ENCODE measurements at places on chromosomes 3 and 15.

DNA sequence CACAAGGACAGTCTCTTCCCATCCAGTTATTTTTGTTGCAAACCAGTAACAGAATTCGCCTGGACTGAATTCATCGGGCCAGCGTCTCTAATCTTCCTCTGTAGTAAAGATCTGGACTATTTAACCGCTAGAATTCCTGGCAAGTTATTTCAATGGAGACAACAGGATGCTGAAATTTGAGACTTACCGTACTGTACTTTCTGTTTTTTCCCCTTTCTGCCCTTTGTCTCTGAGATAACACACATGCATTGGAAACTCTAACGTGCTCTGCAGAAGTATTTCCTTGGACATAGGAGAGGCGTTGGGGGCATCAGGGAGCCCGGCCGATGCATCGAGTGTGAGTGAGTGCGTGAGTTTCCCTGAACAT lies 61.5 kb downstream of the ASB7 start:
- no peak for DNase-seq

DNA sequence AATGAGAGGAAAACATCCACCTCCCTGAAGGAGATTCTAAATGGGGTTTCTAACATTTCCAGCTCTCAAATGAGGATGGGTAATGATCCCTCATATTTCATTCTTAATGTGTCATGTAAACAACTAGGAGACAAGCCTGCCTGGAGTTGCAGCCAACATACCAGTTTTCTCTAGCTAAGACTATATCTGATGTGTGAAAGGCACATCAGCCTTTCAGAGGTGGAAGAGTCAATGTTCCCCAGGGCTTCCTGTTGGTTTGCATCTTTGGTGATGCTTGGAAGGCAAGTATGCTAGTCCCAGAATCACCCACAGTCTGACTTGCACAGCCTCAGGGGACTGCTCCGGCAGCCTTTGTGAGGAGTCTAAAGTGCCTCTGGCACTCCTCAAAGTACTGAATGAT lies 921.2 kb downstream of the SQOR start:
- DNase-seq = no peak

- DNase-seq = no peak
These were observed 327.6 kb downstream of the GRM7 start for GRCh38 chr3:7188551-7188950.

GRCh38 chr3:159923336-159923735 lies 65.3 kb upstream of the IL12A start:
- DNase-seq = no peak

GRCh38 chr3:74273091-74273490 lies 341.4 kb downstream of the CNTN3 start:
- no peak for DNase-seq

GRCh38 chr15:70095408-70096214 lies 2.1 kb downstream of the TLE3 start:
- no peak for DNase-seq

GRCh38 chr15:56074481-56075265 lies 81.3 kb upstream of the NEDD4 start:
- DNase-seq = no peak

- DNase-seq = no peak
These were observed 81.1 kb downstream of the PDCD6IP start for GRCh38 chr3:33879540-33879939.

DNA sequence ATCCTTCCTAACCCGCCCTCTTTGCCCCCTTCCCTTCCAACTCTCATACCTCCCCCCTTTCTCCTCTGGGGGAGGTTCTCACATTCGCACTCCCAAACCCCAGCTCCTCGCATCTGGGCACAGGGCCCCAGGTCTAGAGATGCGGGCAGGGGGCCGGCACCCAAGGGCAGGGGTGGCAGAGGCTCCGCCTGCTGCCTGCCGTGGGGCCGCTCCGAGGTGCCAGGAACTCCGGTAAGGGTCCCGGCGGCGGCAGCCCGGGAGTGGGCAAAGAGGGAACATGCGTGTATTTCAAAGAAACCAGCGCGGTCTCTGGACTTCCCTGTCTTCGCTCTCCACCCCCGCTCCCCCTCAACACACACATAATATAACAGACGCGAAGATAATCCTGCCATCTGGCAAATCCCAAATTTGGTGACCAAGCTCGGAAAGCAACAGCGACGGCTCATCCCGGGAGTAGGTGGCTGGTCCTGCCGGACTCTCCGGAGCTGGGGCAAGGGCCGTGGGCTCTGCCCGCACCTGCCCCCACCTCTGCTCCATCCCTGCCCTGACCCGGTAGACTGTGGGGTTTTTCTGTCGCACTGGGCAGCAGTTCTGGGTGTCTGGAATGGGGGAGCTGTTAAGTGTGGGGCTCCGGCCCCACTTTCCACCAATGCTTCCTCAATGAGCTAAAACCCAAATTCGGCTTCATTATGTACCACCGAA lies 31.0 kb downstream of the NR2F2 start:
- no peak for DNase-seq

GRCh38 chr3:87706176-87706575 lies 352.6 kb downstream of the CGGBP1 start:
- DNase-seq = no peak

- DNase-seq = no peak
These were observed 87.8 kb downstream of the ASB7 start for GRCh38 chr15:100690032-100690794.

DNA sequence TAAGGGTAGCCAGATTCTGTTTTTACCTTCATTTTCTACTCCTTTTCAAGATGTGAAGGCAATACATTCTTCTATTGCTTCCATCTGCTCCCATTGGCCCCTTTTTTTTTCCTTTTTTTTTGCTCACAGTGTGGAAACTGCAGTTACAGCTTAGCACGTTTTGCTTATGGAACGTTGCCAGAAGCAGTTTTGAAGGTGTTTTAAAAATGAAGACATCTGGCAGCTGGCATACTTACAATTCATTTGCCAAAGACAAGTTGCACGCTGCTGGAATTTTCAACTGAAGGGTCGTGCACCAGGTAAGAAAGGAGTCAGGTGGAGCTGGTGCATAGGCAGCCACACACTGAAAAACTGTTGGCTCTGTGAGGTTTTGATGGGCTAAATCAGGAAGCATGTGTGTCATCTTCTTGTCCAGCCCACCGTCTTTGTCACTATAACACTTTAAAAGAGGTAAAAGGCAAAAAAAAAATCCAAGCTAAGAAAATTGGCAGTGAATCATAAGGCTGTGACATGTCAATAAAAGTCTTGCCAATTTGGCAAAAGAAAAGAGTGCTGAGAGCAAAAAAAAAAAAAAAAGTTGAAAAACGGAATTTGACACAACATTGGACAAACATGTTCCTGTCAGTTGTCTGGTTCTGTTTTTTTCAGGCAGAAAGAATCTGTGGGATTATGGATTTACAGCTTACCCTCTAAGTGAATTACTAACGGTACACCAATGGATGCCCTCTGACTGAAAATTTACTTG lies 225.4 kb upstream of the SOX2 start:
- DNase-seq = no peak

DNA sequence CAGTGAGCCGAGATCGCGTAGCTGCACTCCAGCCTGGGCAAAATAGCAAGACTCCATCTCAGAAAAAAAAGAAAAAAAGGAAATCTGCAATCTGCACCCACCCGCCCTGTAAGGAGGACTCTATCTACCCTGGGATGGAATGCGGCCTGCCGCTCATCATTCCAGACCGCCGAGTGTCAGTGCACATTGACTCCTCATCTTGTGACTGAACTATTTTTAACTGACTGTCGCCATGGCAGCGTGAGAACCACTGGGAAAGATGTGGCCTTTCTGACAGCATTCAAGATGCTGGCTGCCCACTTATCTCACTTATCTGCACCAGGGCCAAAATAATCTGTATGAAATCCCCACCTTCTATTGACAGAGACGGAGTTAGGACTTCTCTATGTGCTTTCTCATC lies 38.8 kb upstream of the ANKRD34C start:
- no peak for DNase-seq

GRCh38 chr15:70635895-70636294 lies 127.5 kb downstream of the UACA start:
- DNase-seq = no peak

- no peak for DNase-seq
These were observed 120.3 kb downstream of the LRRK1 start for GRCh38 chr15:101039461-101039860.

DNA sequence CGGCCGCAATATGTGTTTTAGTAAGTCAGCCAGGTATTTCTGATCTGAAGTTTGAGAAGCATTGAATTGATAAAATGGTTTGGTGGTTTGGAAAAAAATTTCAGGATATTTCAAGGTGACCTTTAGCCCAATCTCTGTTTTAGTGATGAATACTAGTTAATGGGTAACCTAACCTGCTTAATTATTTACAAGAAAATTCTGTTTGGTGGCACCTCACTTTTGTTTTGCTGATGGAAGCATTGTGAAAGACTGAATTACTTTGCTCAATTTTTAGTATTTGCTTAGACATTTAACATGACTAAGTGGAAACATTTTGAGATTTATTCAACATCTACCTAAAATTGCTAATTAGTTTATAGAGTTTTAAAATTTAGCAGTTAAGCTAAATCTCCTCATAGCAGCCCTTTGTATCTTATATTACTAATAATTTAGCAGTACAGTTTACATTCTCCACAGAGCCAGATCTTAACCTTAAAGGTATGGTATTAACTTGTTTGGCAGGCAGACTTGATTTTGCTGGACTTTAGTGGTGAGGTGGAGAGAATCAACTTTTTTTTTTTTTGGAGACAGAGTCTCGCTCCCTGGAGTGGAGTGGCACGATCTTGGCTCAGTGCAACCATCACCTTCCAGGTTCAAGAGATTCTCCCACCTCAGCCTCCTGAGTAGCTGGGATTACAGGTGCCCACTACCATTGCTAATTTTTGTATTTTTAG lies 35.4 kb downstream of the GRAMD1C start:
- no peak for DNase-seq

Data from NCI-H187 (cell line).